ENCODE measurements at places on chromosomes 11 and 22.

GRCh38 chr11:128901653-128902514 is 10.7 kb downstream of the KCNJ5 start:
- no peak for DNase-seq

DNA sequence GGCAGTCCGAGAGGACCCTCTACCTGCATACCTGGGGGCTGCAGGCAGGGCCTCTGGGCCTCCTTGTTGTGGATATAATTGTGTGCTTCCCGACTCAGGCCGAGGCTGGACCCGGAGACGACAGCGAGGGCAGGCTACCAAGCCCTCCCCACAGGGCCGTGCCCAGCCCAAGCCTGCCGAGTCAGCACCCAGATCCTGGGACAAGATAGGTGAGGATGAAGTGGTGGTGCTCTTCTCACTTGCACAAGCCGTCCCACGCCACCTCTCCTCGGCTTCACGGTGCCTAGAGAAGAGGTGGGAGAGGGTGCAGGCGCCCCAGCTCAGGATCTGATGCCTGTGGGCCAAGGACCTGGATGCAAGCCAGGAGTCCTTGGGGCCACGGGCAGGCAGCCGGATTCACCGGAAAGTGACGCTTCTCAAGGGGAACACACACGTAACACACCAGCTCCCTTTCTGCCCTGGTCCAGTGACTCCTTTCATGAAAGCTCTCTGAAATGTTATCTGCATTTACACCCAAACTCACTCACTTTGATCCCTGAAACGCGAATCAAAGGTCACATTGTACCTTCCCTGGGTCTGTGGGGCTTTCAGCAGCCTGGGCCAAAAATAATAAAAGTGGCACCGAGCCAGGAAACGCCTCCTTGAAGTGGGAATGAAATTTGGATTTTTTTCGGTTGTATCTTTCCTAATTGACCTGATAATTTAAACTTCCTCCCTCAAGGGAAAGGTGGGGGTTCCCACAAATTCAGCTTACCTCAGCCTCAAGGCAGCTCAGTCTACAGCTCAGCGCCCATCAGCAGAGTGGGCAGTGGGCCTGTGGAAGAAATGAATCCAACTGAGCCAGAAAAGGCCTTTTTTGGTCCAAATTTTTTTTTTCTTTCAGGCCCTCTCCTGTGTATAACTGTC is 1.1 kb upstream of the GNB1L start:
- no peak for DNase-seq

DNA sequence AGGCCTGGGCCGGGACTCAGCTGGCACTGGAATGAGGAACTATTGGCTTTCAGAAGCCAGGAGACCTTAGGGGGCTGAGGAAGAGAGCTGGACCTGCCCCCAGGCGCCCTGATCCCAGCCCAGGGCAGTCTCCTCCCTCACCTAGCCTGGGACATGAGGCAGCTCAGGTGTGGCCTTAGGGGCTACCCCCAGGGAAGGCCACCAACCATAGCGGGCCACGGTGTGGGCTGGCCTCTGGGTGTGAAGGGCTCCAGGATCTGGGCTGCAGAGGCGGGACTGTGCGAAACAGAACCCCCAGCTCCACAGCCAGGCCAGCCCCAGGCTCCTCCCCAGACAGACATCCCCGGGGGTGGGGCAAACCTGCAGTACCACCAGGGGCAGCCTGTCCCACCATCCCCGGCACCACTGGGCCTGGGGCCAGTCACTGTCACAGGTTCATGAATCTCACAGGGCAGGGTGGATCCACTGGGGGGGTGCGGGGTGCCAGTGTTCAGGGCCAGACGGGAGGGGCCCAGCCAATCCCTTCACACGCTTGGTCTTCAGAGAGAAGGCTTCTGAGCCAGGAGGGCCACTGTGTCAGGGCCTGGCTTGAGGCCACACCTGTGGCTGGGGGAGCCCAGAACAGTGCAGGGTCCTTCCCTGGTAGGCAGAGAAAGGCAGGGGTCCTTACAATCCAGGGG is 3.5 kb downstream of the PLXNB2 start:
- DNase-seq, result no peak

DNA sequence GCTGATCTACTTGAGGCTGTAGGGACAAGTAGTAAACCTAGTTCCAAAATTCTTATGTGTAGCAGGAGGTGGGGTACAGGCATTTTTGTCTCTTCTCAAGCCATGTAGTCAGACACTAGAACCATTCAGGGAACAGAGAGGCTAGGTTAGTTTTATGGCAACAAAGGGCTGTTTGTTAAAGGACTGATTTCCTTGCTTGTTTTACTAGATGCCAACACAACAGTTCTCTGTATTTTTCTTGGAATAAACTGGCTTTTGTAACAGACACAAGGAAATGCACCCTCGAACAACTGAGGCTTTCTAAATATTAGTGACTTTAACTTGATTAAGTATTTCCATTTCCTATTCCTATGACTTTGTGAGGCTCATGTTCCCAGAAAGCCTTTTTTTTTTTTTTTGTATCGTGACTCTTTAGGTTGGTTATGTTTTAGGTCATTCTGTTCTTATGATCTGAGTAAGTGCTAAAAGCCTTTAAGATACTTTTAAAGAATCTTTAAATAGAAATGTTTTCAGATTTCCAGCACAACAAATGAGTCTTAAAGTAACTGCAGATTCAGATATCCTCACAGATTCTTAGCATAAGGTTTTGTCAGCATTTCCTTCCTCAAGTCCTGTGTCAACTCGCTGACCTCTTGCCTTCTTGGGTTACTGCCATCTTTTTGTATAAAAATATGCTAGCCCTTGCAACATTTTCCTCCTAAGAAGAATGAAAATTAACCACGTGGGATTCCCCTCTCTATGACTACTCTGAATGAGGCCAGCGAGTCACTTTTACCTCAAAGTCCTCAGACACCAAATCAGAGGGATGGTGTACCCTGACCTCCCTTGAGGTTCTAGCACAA is 92.5 kb downstream of the CCDC83 start:
- DNase-seq, result no peak

GRCh38 chr11:127308291-127308690 is 307.7 kb upstream of the KIRREL3 start:
- DNase-seq, result no peak

GRCh38 chr22:21725956-21726649 is 9.5 kb downstream of the YPEL1 start:
- no peak for DNase-seq

GRCh38 chr11:924406-925157 is 1.1 kb upstream of the AP2A2 start:
- DNase-seq, result no peak

GRCh38 chr11:20156876-20157613 is 3.2 kb downstream of the DBX1 start:
- DNase-seq, result no peak

- no peak for DNase-seq
Observed at GRCh38 chr11:62489204-62489603, 57.4 kb downstream of the AHNAK start.

GRCh38 chr11:128379587-128380580 is 207.5 kb downstream of the ETS1 start:
- DNase-seq, result no peak

DNA sequence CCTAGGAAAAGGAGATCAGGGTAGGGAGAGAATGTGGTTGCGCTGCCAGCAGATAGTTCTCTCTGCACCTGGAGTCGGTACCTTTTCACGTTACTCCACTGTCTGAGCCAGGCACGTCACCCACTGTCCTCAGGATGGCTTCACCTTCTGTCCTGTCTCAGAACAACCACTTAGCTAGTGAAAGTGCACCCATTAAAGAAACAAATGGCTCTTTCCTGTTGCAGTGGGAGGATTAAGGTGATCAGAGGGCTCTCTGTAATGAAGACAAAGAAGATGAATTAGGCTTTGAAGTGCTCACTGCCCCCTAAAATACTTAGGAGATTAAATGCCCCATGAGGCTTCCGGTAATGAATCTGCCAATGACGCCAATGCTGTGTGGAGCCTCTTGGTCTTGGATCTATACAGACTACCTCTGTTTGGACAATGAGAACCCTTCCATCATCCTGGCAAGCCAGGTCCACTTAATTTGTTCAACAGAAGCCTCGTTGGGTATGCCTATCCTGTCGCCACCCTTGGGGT is 113.7 kb downstream of the INSC start:
- no peak for DNase-seq

- DNase-seq, result no peak
Observed at GRCh38 chr11:134126217-134126822, 57.4 kb downstream of the JAM3 start.

DNA sequence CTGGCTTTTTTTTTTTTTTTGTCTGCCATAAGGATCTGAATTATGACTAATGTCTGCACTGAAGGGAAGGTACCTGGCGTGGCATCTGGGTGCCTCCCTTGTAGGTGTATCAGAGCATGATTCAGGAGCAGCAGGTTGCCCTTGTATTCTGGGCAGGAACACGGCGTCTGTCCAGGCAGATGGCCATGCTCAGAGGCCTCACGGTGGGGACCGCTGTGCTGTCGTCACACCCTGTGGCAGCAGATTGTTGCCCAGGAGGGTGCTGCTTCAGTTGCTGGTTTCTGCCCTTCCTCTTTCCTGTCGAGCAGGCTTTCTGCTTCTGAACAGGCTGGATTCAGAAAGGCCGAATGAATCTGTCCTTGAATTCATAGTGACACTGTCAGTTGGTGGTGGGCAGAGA is 11.0 kb downstream of the ZNRF3 start:
- DNase-seq, result no peak

DNA sequence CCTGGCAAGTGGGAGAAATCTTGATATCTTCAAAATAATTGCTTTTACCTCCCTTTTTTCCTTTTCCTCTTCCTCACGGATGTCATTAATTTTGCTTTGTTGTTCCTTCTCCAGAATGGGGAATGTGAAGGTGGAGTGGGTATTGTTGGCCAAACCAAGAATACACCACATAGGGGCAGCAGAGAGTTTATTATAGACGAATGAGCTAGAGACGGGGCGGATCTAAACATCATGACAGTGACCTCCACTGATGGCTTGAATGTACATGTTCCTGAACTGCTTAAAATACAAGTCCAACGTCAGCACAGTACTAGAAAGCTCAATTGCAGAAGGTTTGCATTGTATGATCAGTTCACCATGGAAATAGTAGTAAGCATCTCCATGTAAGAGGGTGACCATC is 122.3 kb upstream of the SNX19 start:
- no peak for DNase-seq

GRCh38 chr11:122709039-122709760 is 53.7 kb downstream of the UBASH3B start:
- DNase-seq, result no peak

DNA sequence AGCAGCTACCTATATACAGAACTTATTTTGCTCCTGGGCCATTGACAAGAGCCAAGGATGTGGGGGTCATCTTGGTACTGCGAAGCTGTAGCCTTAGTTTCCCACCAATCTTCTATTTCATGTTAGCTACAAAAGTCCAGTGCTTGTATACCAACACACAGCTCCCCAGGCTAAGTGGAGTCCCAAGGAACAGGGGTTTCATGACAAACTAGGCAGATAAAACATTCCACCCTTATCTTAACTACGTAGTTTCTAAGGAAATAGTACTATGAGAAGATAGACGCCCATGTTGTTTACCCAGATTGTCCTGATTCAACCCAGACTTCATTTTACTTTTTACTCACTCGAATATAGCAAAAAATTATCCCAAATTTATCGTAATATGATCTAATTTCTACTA is 218.5 kb downstream of the DYNC2H1 start:
- DNase-seq, result no peak

DNA sequence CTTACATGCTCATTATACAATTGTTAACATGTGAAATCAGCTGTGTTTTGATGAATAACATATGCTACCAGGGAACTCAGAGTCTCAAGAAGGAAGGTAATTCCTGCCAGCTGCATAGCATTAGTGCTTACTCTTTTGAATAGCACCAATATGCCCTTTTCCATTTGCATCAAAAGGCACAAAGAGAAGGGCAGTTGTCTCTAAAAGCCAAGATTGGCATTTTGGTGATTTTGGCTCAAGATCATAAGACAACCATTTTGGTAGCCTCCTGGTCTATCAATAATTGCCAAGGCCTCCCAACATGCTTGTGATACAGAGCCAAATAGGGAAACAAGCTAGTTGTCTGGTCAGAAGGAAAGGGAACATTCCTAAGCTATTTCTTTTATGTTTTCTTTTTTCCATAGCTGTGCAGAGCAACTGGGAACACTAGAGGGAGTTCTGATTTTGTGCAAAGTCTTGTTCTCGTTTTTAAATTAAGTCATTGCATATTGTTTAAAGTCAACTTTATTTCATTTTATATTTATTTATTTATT is 416.7 kb upstream of the CHORDC1 start:
- DNase-seq, result no peak

GRCh38 chr11:117495357-117495756 is 167.7 kb downstream of the CEP164 start:
- no peak for DNase-seq

DNA sequence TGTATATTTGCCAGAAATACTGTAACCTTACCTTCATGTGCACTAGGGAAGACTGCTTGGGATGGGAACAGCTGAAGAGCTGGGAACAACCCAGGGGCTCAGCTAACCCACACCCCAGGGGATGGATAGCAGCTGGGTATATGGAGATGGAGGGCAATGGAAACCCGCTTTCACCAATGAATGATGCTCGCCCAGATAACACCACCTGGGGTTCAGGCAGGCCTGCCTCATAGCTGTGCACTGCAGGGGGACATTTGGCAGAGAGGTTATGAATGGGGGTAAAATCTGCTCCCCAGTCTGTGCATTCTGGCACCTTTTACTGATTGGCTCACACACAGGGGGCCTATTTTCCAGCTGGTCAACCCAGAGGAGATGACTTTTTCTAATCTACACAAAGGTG is 170.7 kb downstream of the CHST1 start:
- DNase-seq, result no peak

DNA sequence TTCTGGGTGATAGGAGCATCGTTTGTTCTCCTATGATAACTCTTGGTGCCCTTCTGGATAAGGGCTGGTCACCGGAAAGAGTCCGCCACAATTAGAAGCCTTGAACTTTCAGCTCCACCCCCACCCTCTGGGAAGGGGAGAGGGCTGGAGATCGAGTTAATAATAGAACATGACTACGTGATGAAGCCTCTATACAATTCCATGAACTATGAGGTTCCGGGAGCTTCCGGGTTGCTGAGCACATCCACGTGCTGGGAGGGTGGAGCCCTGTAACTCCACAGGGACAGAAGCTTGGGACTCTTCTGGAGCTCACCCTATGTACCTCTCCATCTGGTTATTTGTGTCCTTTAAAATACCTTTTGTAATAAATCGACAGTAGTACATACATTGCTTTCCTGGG is 40.3 kb downstream of the ARHGAP42 start:
- DNase-seq, result no peak

- DNase-seq, result no peak
Observed at GRCh38 chr11:46906609-46907041, 11.7 kb downstream of the LRP4 start.

DNA sequence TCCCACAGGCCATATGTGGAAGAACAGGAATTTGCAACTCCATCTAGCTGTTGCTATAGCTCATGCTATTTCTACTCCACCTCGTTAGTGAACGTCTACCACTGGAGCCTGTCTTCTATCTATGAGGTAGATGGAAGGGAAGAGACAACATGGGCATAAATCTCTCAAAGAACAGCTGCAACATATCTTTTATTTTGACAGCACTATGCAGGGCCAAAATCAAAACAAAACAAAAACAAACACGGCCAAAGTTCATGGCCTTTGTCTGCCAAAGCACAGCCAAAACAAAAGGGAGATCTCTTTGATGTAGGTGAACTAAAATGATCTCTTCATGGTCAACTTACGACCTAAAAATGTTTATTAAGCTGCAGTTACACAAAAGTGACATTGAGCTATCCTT is 215.2 kb upstream of the MPPED2 start:
- DNase-seq, result no peak

Measured in omental fat pad (tissue), 4 donors.